ENCODE measurements at places on chromosomes 7 and 10.

DNA sequence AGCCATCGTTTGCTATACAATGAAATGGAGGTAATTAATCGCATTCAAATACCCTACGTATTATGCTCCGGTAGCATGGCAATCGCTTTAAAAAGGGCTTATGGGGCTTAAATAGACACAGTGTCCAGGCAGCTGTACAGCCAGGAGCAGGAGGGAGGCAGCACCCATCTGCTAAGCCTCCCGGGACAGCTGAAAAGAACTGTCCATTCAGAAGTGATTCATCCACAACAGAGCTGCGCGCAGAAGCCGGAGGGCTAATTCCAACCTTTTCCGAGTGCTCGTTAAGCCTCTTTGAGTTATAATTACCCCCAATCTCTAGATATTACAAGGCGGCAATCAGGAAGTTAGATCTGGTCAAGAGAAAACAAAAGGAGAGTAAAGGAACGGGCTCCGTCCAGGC is 58.3 kb downstream of the DPYSL4 start:
- no peak for DNase-seq

- no peak for DNase-seq
Observed at GRCh38 chr7:45980181-45980905, 59.3 kb upstream of the IGFBP3 start.

DNA sequence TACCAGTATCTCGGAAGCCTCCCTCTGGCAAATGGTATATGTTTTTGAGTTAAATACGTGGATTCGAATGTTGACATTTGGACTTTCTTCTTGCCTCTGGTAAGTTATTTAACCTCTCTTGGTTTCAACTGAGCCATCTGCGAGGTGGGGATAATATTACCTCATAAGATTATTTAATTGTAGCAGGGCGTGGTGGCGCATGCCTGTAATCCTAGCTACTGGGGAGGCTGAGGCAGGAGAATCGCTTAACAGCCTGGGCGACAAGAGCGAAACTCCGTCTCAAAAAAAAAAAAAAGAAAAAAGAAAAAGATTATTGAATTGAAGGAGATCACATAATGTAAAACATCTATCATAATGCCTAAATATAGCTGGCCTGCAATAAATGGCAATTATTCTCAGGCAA is 396 bp upstream of the TAF5 start:
- DNase-seq, result no peak

- no peak for DNase-seq
Observed at GRCh38 chr10:6473901-6474370, 106.1 kb downstream of the PRKCQ start.
